ENCODE measurements at places on chromosomes 5 and 9.

- no peak for DNase-seq
These were observed 16.9 kb upstream of the PLCXD3 start for GRCh38 chr5:41527201-41527779.

- DNase-seq: no peak
These were observed 14.2 kb downstream of the HSPA9 start for GRCh38 chr5:138560971-138561370.

GRCh38 chr5:113320273-113320780 is 114.5 kb downstream of the TSSK1B start:
- no peak for DNase-seq

- no peak for DNase-seq
These were observed 2.6 kb downstream of the ABL1 start for GRCh38 chr9:130837643-130838042.

DNA sequence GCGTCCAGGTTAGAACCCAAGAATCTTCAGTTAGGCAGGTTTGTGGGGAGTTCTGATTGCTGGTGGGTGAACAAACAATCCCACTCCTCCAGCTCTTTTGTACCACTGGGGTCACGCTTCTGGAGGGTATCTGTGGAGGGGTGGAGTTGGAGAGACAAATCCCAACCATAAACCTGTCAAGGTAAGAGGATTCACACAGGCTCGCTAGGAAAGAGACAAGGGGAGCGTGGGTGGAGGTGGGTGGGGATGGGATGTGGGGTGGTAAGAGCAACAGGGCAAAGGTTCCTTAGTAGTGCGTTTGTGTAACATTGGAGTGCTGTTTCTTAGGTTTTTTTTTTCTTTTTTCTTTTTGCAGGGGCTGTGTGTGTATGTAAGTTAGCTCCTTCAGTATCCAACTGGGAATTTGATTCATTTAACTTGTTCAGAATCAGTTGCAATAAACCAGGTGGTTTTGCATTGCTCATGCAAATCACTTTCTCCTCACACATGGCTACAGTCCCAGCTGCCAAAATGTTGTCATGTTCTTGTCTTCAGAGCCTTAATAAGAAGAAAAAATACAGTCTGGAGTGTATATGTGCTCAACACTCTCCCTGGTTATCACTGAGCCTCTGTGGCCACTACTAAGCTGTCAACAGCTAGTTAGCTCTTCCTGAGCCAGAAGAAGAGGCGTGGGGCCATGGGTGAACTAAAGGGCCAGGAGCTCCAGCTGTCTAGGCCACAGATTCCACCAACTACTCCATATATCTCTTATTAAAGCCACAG is 164.0 kb upstream of the RAD23B start:
- DNase-seq: no peak

DNA sequence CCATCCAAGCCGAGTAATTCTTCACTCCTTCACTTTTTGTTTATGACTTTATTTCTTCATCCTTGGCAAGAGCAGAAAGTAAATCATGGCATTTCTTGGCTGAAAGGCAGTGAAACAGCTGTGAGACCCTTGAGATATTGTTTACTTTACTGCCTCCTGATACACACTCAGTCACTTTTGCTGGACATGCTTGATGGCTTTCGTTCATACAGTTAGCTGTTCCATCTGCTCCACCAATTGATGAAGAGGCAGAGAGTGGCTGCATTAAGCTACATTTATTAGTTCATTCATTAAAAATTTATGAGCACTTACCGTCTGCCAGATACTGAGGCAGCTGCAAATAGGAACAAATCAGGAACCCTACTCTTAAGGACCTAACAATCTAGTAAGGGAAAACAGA is 184.4 kb upstream of the OR13F1 start:
- DNase-seq: no peak

- DNase-seq: no peak
These were observed 2095.5 kb upstream of the C9orf72 start for GRCh38 chr9:29668732-29669131.
